ENCODE measurements at places on chromosomes 16 and 17.

GRCh38 chr17:73819440-73820395 is 175.5 kb upstream of the SDK2 start:
- no peak for DNase-seq

DNA sequence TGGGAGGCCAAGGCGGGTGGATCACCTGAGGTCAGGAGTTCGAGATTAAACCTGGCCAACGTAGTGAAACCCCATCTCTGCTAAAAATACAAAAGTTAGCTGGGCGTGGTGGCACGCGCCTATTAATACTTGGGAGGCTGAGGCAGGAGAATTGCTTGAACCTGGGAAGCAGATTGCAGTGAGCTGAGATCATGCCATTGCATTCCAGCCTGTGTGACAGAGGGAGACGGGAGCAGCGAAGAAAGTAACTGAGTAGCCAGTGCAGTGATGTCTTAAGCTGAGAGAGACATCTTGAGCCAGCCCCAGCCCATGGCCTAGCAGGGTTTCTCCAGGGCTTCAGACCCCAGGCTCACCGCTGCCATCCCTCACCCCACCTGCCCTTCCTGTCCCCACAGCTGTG is 9.8 kb upstream of the SMIM5 start:
- no peak for DNase-seq

- DNase-seq: no peak
Measured at GRCh38 chr16:50933262-50933661, 191.4 kb downstream of the CYLD start.

DNA sequence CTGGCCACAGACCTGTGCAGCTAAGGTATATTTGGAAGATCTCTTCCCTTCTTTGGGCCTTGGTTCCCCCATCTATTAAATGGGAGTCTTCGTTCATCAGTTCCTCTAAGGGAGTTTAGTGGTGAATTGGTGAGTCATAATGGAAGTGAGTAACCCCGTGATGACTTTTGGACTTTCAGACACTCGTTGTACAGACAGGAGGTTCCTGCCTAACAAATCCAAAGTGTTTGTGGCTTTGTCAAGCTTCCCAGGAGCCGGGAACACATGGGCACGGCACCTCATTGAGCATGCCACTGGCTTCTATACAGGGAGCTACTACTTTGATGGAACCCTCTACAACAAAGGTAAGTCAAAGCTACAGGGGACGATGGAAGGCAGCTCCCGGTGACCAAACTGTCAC is 40.4 kb downstream of the WSCD1 start:
- no peak for DNase-seq

GRCh38 chr17:59851439-59852375 is 41.0 kb downstream of the TUBD1 start:
- no peak for DNase-seq

DNA sequence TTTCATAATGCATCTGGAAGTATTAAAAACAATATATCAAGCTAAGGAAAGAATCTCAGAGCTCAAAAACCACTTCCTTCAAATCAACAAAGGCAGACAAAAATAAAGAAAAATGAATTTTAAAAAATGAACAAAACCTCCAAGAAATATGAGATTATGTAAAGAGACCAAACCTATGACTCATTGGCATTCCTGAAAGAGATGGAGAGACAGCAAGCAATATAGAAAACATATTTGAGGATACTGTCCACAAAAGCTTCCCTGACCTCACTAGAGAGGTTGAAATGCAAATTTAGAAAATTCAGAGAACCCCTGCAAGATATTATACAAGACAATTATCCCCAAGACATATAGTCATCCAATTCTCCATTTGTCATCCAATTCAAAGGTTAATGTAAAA is 311.3 kb upstream of the SOX9 start:
- no peak for DNase-seq

DNA sequence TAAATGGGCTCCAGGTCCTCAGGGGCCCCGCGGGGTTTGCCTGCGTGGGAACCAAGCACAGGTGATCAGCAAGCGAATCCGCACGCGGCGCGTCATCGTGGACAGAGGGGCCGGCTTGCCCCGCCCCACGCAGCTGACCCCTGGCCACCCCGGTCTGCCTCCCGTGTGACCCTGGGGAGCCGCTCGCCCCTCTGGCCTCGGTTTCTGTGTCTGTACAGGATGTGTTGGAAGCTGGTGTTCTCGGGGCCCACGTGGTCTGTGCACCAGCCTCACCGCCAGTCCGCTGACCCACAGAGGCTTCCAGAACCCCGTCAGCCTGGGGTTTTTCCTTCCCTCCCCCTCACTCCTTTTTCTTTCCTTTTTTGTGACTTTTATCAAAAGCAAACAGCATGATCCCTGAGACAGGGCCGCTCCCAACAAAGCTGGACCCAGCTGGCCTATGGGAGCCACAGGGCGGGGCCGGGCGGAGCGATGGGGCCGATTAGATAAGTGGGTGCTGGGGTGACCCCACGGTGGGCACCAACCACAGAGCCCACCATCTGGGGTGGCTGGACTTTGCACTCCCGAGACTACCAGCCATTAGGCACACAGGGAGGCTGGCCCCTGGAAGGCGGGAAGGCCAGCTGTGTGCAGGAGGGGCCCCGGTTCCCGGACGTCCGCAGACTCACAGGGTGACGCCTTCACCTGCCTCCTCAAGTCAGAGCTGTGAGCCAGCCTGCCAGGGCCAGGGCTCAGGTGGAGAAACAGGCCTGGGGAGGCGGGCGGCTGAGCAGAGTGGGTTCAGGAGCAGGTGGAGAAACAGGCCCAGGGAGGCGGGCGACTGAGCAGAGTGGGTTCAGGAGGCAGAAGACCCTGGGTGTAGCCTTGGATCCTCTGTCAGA is 56.0 kb downstream of the ZFPM1 start:
- DNase-seq: no peak

GRCh38 chr17:61574542-61575351 is 16.3 kb downstream of the NACA2 start:
- DNase-seq: no peak

DNA sequence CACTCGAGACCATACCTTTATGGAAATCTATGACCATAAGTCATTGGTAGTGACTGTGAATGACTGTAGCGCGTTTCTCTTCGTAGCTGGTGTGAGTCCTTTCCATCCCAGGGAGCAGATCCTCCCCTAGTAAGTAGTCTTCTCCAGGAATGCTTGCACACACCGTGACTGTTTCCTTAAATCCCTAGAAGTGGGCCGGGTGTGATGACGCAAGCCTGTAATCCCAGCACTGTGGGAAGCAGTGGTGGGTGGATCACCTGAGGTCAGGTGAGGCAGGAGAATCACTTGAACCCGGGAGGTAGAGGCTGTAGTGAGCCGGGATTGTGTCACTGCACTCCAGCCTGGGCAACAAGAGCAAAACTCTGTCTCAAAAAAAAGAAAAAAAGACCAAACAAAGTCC is 70.6 kb downstream of the CRISPLD2 start:
- DNase-seq: no peak

DNA sequence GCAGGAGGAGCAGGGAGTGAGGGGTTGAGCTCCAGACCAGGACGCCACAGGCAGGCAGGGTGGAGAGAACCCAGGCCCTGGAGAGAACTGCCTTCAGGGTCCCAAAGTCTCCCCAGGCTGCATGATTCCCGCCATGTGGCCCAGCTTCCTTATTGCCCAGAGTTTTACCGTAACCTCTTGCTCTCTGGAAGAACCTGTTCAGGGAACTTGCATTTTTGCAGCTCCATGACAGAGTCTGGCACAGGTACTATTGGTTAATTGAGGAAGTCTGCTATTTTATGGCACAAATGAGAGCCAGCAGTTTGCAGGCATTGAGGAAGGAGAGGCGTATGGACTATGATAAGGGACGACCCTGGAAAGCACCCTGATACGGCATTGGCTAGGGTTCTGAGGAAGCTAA is 11.6 kb upstream of the NOS2 start:
- no peak for DNase-seq

- DNase-seq: no peak
Measured at GRCh38 chr17:68707031-68707430, 105.9 kb upstream of the FAM20A start.

- no peak for DNase-seq
Measured at GRCh38 chr16:81590714-81591544, 146.3 kb downstream of the CMIP start.

GRCh38 chr16:28606291-28607115 is 3.3 kb downstream of the SULT1A1 start:
- no peak for DNase-seq

GRCh38 chr17:750431-751037 is 1.5 kb downstream of the GEMIN4 start:
- no peak for DNase-seq

DNA sequence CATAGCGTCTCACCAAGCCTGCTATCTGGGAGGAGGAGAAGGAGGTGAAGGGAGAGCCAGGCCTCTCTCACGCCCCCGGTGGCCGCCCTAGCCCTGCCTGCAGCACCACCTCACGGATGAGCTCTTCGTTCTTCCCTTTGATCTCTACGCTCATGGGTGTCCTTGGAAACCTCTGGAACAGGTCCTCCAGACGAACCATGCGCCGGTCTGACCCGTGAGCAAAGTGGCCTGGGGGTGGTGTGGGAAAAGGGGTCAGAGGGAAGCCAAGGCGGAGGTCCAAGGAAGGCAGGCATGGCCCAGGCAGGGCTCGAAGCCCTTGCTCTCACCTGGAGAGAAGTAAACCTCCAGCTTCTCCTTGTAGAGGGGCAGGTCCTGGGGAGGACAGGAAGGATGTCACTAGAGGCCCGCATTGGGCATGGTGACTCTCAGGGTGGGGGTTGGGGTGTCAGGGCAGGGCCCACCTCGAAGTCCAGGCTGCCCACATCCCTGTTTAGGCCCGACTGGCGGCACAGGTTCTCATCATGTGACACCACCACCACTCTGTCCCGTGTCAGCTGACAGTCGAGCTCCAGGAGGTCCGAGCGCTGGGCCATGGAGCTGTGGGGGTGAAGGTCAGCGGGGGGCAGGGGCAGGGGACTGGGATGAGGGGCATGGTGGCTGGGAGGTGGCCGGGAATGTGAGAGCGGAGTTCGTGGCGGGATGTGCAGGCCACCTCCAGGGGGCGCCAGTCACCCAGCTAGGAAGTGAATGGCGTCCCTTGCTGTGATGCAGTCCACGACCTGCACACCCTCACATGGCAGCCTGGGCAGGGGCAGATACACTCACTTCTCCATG is 923 bp downstream of the GDPD3 start:
- peak; percentile 25 for DNase-seq

- DNase-seq: no peak
Measured at GRCh38 chr17:5913032-5913531, 157.1 kb upstream of the WSCD1 start.

DNA sequence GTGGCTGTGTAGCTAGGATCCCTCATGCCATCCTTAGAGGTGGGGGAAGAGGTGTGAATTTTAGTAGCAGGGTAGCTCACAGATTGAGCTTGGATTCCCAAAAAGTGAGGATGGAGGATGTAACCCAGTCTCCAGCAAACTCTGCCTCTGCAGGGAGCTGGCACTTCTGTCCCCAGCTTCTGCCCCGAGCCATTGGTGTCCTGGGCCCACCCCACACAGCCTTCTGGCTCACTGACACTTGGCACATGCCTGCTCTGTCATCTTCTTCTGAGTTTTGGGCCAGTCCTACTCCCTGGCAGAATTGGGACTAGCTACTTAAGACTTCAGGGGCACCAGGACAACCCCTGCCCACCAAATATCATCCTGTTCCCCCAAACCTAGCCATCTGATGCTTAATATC is 2.3 kb downstream of the CACNG5 start:
- no peak for DNase-seq

GRCh38 chr17:70956726-70957125 is 787.4 kb downstream of the KCNJ2 start:
- no peak for DNase-seq

GRCh38 chr17:50660887-50661345 is 26.2 kb downstream of the ABCC3 start:
- no peak for DNase-seq

GRCh38 chr16:84941921-84942320 is 69.4 kb downstream of the ZDHHC7 start:
- no peak for DNase-seq

DNA sequence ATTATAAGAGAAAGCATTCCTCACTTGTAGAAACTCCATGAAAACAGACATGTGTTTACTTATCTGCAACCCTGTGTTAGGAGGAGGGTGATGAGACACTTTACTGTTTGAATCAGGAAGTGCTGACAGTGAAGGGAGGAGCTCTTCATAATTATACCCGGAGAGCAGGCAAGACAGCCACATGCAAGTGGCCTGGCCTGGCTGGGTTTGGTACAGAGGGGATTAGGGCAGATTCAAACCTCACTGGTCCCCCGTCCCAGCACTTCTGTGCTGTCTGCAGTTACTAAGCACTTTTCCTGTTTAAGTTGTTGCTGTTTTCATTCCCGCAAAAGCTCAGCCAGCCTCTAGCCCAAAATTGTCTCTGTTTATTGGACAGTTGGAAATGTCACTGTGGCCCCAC is 78.5 kb downstream of the WWOX start:
- DNase-seq: no peak

DNA sequence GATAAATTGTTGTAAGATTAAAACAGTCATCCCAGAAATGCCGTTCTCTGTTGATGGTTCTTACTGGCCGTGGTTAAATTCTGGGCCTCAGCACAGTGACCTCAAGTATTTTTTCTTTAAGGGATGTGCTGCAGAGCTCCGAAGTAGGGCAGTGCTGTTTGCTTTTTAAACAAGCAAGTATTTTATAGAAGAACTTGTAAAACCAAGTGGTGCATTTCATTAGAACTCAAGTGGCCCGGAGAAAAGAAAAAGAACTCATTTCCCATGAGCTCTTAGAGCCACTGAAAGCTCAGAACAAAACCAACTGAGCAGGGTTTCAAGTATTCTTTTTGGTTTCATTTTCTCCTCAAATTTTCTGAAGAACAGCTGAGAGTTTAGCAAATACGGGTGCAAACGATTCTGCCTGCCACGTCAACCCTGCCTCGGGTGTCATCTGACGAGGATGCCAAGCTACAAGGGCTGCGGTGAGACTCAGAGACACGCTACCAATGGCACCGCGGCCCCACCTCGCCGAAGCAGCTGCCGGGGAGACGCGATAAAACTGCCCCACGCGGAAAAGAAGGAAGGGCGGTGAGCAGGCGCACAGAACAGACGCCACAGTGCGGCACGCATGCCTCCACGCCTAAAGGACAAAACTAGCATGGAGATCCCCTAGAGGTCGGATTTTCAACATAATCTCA is 6.3 kb downstream of the LMF1 start:
- DNase-seq: peak; percentile 52

DNA sequence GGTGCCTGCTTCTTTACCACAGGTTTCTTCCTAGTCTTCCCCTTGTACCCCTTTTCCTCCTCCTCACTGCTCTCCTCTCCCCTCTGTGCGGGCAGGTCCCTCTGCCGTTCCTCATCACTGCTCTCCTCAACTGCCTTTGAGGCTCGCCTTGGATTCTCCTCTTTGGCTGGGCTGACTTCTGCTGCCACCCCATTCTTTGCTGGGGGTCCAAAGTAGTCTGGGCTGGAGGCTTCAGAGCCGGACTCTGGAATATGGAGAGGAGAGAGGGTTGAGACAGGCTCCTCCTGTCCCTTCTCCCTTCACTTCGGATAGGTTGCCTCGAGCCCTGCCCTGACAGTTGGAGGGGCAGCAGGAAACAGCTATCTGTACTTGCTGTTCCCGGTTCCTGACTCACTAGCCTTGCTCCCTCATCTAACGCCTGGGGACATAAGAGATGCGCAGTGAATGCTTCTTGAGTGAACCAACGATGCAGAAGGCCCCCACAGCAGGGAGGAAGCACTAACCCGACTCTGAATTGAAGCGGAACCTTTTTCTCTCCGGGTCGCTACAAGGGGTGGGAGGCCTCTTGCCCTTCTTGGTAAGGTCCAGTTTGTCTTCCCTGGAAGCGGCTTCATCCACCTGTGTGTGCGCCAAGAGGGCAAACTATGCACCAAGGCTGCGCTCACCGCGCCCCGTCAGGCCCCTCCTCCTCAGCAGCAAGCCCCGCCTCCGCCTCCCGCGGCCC is 655 bp downstream of the HIRIP3 start:
- no peak for DNase-seq

- DNase-seq: no peak
Measured at GRCh38 chr16:80993307-80993706, 13.4 kb downstream of the CMC2 start.

GRCh38 chr17:19573075-19573474 is 39.4 kb downstream of the SLC47A1 start:
- DNase-seq: no peak

Measured in CD8-positive, alpha-beta memory T cell (primary cell).